ENCODE measurements at places on chromosomes 13 and 19. TPM values are rescaled to one million over a fixed set of nuclear protein-coding genes. Genes with fewer than 3 reads are reported as not detected.
A peak's percentile ranks its signal among the peaks of the same experiment; 100 is the strongest.

The ZNF443 gene
- total RNA-seq: 2.5 TPM

The SCN1B gene
- total RNA-seq: 5.6 TPM

The RASGRP4 gene
- total RNA-seq: not detected

The DIAPH3 gene
- total RNA-seq: 8.3 TPM

The CA11 gene
- total RNA-seq: 1.8 TPM

The EDDM13 gene
- total RNA-seq: not detected

The LILRA5 gene
- total RNA-seq: 0.36 TPM

The FCGBP gene
- under 0.01 TPM for total RNA-seq

The ZIK1 gene
- 11.2 TPM for total RNA-seq

The MADCAM1 gene
- total RNA-seq: 0.72 TPM

The CD33 gene
- total RNA-seq: not detected

The CALR3 gene
- total RNA-seq: not detected

The ITGBL1 gene
- total RNA-seq: 360 TPM

The CFD gene
- total RNA-seq: 8.3 TPM

GRCh38 chr19:3697671-3698385, 2.4 kb downstream of the PIP5K1C start:
- peak; percentile 78 for DNase-seq

- DNase-seq: peak; percentile 72
These were observed 126.6 kb upstream of the MCF2L start for GRCh38 chr13:112842343-112842856.

- peak; percentile 30 for DNase-seq
These were observed 8.3 kb upstream of the JUND start for GRCh38 chr19:18289471-18290301.

DNA sequence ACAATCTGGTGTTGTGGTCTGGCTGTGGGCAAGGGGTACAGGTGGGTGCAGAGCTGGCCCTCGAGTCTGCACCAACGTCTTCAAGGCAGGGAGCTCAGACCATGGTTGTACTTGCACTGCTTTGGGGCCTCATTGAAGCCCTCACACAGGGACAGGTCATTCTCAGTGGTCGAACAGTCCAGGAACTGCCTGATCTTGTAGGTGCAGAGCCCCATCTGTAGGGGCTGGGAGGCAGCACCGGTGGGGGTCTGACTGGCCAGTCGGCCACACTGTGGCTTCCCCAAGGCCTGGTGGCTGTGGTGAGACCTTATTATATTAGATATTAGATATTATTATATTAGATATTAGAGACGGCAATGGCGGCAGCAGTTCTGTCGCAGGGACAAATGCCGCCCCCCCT, 14.0 kb downstream of the S1PR2 start:
- DNase-seq: no peak

- no peak for DNase-seq
These were observed 13.6 kb downstream of the FAM187B start for GRCh38 chr19:35214766-35215422.

GRCh38 chr19:44894052-44894400, 3.0 kb downstream of the TOMM40 start:
- peak; percentile 45 for DNase-seq

DNA sequence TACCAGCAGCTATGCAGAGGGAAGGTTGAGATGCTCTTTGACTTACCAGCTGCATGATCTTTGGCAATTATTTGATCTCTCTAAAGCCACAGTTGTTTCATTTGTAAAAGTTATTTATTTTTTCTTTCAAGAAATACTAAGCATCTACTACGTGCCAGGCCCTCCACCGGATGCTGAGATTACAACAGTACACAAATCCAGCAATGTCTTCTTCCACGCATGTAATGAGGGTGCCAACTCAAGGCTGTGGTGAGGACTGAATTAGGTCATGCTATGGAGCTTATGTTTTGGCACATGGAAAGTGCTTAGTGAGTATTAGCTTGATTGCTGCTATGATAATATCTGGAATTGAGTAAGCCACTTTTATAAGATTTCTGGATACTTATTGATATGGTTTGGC, 358.2 kb downstream of the IRS2 start:
- DNase-seq: no peak

- no peak for DNase-seq
These were observed 2532.4 kb upstream of the PCDH20 start for GRCh38 chr13:63948045-63948444.

GRCh38 chr19:29117926-29118325, 95.0 kb downstream of the UQCRFS1 start:
- DNase-seq: no peak

DNA sequence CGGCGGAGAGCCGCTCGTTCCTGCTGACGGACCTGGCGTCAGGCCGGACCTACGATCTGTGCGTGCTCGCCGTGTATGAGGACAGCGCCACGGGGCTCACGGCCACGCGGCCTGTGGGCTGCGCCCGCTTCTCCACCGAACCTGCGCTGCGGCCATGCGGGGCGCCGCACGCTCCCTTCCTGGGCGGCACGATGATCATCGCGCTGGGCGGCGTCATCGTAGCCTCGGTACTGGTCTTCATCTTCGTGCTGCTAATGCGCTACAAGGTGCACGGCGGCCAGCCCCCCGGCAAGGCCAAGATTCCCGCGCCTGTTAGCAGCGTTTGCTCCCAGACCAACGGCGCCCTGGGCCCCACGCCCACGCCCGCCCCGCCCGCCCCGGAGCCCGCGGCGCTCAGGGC, 8.4 kb downstream of the LRFN3 start:
- DNase-seq: no peak

DNA sequence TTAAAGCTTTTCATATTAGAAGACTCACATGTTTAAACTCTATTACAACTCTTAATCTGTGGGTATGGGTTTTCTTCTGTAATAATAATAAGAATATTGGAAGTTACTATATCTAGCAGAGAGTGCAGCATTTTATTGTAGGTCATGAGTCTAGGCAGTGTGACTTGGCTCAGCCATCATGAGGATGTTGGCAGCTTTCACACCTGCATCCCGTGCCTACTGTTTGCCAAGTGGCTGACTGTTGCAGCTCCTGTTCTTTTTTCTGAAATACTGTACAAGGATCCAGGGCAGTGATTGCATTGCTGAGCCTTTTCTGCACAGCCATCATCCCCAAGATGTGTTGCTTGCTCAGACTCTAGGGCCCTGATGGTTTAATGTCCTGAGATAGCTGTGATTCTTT, 47.4 kb downstream of the MTUS2 start:
- DNase-seq: no peak

- no peak for DNase-seq
These were observed 34.8 kb upstream of the C1QTNF9 start for GRCh38 chr13:24274452-24275021.

DNA sequence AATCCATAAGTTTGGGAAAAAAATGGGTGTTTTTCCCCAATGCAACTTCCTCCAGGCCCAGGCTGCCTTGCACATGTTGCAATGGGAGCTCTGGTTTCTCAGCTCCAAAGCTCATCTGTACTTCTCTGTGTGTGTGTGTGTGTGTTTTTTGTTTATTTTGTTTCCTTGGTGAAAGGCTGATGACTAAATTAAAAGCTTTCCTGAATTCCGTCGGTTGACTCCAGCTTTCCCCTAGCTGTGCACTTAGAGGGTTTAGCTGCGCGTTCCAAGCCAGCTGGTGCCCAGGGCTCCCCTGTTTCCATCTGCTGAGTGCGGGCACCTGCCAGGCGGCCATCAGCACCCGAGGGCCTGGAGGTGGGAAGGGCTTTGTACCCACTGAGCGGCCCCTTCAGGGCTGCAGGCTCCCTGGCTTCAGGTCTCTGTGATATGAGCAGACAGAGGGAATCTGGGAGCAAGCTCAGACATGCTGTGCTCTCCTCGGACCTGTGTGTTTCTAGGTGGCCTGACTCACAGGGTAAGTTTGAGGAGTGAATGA, 129.1 kb upstream of the SOX1 start:
- no peak for DNase-seq

DNA sequence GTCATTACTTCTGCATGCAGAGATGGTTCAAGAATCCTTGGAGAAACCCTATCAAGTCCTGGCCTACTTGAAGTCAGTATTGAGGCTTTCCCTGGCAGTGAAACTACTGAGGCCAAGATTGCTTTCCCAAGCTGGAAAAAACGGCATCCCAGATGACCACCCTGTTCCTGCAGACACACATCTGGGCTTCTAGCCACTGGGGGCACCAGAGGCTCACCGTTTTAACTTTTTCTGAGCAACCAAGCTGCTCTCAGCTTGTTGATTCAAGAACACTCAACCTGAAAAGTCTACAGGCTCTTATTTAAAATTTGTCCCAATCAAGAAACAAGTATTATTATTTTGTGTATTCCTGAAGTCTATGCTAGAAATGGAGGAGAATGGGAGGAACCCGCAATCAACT, 66.6 kb downstream of the SPRYD7 start:
- no peak for DNase-seq

DNA sequence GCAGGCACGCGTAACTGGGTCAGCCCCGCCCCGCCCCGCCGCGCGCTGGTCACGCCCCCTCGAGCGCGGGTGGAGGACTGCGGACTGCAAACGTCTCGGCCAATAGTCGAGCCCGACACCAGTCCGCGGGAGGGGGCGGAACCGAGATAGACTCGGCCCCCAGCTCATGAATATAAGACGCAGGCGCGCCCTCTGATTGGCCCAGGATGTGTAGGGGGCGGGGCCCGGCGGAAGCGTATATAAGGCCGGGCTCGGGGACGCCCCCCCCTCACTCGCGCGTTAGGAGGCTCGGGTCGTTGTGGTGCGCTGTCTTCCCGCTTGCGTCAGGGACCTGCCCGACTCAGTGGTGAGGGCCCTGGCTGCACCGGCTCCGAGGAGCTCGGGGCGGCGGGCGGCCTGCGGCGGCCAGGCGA, at the start of gene CIRBP:
TSS of gene CIRBP (plus strand) at position 268 of the 413 bp plus-strand sequence. CDS start 1,602 bp downstream, outside the sequence.
- DNase-seq: peak; percentile 100

DNA sequence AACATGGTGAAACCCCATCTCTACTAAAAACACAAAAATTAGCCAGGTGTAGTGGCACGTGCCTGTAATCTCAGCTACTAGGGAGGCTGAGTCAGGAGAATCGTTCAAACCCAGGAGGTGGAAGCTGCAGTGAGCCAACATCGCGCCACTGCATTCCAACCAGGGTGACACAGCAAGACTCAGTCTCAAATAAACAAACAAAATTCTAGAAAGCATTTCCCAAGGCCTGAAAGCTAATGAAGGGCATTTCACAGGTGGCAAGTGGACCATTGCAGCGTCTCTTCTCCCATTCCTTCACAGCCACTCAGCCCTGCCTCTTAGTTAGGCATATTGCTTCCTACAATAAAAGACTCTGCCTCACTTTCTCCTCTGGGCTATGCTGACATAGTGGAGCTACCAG, 13.5 kb upstream of the RXFP2 start:
- peak; percentile 49 for DNase-seq

DNA sequence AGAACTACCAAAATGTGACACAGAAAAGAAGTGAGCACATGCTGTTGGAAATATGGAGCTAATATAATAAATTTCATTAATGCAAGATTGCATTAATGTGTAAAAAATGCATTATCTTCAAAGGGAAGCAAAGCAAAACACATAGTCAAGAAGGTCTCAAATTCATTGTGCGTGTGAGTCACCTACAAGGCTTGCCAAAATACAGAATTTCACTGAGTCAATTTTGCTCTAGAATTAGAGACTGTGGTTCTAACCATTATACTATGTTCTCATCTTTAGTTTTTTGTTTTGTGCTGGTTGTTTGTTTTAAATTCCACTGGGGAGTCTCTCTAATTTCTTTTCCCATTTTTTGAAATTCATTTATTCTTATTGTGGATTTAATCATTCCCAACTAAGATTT, 149.8 kb upstream of the SLITRK1 start:
- no peak for DNase-seq

DNA sequence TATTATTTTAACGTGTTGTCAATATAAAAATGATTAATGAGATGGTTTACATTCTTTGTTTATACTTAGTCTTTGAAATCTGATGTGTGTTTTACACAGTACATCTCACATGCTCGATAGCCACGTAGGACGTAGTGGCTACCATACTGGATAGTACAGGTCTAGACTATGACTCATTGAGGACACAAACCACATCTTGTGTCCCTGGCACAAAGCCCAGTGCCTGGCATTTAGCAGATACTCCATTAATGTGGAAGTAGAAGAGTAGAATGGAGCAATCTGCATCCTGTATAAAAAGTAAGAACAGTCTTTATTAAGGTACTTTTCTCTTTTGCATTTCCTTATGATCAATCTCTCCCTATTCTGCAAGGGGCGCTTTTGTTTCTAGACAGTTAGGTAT, 49.0 kb upstream of the FRY start:
- DNase-seq: peak; percentile 73

DNA sequence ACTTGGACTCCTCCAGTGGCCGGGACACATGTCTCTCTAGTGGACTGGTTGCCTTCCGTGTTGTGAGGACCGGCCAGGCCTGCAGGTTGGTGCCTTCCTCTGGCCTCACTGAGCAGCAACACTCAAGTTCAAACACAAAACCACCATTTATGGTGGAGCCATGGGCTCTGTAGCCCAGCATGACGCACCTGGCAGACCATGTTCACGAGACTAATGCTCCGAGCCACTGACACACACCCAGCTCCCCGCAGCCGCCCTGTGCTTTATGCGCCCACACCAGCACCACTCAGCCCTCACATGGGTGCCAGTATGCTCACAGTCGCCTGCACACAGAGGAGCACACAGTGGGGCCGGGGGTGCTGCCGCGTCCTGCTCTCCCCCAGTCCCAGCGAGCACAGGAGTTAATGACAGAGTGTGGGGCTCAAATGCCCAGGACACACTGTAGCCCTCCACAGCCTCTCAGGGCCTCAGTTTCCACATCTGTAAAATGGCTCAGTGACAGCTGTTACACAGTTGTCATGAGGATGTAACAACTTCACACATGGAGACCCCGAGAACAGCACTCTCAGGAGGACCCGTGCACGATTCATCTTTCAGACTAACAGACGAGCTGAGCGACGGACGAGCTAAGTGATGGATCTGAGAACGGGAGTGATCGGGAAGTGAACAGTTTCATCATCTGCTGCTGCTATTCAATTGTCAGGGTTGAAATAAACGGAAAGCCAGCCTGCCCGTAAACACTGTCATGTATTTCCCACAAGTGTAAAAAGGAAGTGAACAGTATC, 7.8 kb downstream of the GAS6 start:
- DNase-seq: peak; percentile 63

- no peak for DNase-seq
These were observed 13.2 kb downstream of the CLEC4G start for GRCh38 chr19:7718668-7719067.

DNA sequence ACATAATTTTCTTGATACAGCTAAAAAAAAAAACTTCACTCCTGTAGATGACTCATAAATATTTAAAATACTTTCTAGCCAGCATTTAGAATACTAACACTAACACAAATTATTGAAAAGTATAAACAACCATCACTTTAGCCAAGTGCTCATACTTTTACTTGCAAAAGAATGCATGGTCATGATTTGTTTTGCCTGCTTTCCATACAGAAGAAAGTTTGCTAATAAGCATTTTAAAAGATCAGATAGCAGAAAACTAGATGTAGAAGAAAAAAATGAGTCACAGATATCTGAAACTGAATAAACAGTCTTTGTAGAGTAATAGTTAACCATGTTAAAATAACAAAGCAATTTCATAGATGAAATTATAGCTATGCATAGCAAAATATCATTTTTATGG, 2280.4 kb upstream of the PCDH20 start:
- no peak for DNase-seq

DNA sequence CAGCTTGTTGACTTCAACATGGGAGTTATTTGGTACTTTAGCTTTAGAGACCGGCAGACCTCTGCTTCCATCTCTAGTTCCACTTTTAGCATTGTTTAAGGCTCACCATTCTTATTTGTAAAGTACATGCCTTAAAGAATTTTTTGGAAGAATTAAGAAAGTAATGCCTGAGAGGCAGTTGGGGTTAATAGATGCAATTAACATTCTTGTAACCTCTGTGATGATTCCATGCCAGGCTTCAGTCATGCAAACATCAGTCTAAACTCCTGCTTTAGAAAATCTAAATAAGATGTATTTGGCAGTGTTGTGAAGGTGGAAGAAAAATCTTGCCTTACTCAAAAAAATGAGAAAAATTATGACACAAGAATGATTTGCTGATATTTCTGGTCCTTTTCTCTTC, 79.9 kb upstream of the UBAC2 start:
- no peak for DNase-seq

Measured in osteoblast (primary cell).